EH (cell line): ENCODE measurements at places on chromosomes 3 and 15.

- no peak for DNase-seq
Observed at GRCh38 chr3:105930733-105931132, 61.9 kb upstream of the CBLB start.

- peak; percentile 82 for DNase-seq
Observed at GRCh38 chr3:64344721-64345207, 119.5 kb upstream of the PRICKLE2 start.

DNA sequence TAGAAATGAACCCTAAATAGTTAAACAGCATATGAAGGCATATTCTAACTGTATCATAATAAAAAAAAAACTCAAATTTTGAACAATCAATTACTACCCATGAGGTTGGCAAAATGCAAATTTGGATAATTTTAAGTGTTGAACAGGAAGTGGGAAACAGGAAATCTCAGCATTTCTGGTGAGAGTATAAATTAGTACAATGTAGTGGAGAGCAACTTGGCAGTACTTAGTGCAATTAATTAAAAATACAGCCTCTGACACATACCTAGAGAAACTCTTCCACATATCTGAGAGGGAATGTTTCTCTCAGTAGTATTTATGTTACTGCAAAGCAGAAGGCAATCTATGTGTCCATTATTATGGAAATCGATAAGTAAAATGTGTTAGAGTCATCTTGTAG, 96.8 kb downstream of the TUSC7 start:
- no peak for DNase-seq

DNA sequence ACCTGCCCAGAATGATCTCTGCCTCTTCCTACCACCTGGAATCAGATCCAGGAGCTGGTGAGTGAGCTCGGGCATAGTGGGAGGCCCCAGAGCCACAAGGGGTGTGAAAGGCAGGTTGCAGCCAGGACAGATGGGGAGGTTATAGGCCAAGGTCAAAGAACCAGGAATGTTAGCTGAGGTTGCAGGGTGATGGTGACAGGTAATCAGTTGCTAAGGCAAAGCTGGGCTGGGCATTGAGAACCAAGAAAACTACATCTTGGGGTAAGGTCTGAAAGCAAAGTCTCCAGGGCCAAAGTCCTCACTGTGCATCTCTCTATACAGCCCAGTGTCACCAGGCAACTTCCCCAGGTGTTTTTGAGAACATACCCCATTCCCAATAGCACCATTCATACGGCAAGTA, 38.4 kb upstream of the SLC6A11 start:
- DNase-seq, result no peak

- DNase-seq, result no peak
Observed at GRCh38 chr3:171977860-171978259, 61.5 kb upstream of the FNDC3B start.

DNA sequence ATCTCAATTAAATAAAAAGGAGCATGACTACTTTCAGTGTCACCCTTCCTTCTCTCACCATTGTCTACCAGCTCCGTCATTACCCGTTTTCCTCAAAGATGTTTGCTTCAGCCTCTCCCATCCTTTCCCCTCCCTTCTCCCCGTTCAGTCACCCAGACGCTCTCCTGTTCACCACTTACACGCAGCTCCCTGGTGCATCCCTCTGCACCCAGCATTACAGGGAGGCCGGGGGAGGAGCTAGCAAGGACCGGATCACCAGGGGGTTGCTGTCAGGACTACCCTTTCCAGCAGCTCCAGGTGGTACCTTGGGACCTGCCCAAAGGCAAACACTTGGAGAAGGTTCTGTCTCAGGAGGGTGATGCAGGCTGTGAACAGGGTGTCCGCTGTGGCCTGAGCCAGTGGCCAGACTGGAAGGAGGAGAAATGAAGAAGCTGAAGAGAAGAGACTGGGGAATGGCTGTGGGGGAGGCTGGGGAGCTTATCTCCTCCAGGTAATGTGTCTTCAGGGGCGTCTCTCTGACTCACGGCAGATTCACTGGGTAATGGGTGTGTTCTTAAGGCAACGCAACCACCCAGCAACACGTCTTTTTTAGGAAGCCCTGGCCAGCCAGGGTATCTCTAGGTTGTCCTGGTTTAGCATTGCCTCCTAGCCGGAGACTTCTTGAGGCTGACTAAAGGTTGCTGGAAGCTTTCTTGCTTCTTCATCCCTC, 21.8 kb upstream of the BDH1 start:
- DNase-seq, result no peak

GRCh38 chr3:47152578-47152977, 11.3 kb downstream of the SETD2 start:
- no peak for DNase-seq

GRCh38 chr3:161093895-161094294, 11.3 kb downstream of the B3GALNT1 start:
- DNase-seq, result no peak

- peak; percentile 51 for DNase-seq
Observed at GRCh38 chr3:172449466-172450149, 1.4 kb upstream of the GHSR start.

- DNase-seq, result no peak
Observed at GRCh38 chr3:16286751-16287543, 21.9 kb downstream of the OXNAD1 start.

DNA sequence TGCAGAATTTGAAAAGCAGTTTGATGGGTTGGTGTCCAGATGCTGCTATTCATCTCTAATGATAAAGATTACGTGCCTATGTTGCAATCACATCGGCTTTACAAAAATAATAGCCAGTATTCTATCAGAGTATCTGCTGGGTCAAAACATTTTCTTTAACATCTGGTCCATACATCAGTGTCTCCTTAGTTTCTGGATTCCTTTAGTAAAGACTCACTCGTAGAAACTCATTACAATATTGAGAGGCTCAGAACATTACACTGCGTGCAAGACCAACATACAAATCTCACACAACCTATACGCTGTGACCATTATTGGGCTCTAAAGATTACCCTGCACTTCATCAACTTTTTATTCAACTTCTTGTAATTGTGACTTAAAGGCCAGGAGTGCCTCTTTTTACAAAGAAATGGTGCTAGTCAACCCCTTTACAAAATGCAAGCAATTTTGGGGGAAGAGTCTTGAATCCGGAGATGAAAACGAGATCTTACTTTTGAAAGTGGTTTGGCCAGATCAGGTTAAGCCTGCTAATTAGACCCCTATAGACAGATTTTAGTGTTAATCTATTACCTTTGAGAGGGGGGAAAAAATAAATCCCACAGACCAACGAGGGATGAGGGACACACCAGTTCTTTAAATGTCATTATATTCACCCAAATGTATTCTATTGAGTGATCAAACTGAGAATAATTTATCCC, 2.9 kb downstream of the TRA2B start:
- DNase-seq, result peak; percentile 33

GRCh38 chr3:64432870-64433269, 207.6 kb upstream of the PRICKLE2 start:
- DNase-seq, result no peak

DNA sequence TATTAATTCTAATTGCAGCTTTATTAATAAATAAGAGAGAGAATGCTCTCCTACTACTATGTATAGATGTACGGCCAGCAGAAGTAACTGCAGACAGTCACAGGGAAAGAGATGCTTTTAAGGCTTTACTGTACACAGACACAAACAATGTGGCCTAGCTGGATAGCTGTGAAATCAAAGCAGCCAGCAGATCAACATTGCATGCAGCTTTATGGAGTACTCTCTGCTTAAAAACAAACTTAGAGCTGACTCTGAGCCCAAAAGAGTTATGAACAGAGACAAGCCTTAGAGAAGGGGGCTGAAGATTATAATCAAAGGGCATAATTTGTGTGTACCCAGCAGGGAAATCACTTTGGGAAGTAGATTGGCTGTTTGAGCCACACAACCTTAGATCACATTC, 47.2 kb downstream of the CADM2 start:
- no peak for DNase-seq

DNA sequence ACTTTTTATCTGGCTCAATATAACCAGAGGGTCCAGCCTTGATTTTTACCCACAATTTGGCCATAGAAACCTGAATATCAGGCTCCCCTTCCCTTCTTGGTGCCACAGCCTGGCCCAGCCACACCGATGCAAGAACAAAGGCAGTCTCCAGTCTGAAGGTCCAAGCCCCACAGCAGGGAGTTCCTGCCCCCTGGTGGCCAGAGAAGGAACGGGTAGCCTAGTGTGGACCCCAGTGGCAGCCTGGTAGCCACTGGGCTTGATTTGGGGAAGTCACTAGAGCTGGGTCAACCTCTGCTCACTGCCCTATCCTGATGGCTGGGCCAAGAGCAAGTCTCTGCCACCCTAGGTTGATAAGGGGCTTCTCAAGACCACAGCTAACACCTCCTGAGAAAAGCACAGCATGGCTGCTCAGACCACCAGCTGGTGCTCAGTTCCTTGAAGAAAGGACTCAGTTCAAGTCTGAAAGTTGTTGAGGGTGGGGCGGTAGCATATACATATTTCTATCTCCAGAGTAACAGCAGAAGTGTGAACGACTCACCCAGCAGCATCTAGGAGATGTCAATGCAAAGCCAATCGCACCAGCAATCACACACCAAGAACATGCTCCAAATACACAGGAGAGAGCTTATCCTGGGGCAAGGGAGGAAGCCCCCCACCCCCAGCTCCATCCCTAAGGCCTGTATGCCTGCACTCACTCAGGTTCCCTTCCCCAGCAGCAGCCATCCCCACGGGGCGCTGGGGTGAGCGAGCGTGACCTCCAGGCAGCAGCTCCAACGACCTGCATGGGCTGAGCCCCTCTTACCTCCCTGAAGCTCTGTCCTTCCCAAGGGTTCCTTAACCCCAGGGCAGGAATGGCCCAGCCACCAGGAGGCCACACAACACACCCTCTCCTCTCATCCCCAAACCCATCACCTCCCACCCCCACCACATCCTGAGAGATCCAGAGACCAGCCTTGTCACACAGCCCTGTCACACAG, 7.6 kb downstream of the PFKFB4 start:
- DNase-seq, result peak; percentile 79

DNA sequence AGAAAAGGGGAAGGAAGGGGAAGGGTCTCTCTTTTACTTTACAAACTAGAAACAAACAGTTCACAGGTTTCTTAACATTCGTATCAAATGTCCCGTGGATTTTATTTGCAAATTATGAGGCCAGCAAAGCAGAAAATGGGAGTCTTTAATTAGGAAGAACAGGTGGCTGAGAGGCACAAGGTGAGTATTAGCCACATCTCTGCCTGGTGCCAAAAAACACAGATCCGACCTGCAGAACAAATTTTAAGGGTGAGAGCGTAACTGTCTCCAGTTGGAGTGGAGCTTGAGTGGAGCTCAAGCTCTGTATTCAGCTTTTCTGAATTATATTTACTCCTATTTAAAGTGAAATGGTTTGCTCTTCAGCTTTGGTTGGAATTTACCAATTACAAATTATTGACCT, 1004.9 kb downstream of the FHIT start:
- DNase-seq, result no peak

- no peak for DNase-seq
Observed at GRCh38 chr3:156831006-156831405, 4.9 kb downstream of the LEKR1 start.

GRCh38 chr3:98945101-98945524, 43.6 kb upstream of the DCBLD2 start:
- DNase-seq, result peak; percentile 49

- no peak for DNase-seq
Observed at GRCh38 chr3:142944342-142944741, 19.1 kb downstream of the PAQR9 start.

- no peak for DNase-seq
Observed at GRCh38 chr3:38608961-38609360, 40.5 kb downstream of the SCN5A start.

DNA sequence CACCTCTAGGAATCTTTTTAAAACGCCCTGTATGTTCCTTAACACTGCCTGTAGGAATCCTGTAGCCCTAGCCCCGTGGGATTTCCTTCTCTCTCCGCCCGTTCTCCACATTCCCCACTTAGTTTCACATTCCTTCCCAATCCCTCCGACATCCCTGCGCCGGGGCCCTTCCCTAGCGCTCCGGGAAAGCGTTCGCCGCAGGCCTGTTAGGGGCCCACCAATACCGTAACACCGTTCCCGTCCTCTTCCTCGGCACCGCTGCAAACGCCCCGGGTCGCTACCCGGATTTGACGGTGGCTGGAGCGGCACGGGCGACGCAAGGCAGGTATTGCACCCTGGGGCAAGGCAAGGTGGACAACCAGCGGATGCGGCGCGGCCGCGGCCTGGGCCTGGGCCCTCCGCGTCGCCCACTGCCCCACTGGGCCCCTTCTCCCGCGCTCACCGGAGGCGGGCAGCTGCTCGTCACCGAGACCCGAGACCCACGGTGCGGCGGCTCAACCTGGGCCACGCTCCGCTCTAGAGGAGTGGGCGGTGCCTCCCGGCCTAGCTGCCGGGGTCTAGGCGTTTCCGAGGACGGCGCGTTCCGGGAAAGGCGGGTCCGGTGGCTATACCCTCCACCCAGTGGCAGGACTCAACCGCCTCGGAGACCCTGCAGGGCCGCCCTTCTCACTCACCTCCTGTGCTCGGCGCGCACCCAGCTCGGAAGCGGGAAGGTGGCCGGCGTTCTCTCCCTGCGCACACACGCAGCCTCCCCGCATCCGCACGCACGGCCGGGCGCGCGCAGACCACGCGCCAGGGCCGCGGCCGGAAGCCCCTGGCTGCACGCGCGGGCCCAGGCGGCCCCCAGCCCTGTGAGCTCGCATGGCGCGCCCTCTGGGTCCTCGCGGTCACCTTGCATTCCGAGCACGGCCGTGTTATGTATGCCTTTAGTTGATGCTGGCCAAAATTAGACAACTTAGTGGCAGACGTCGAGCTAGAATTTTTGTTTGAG, at the start of gene B3GALNT1:
B3GALNT1 (minus strand) TSS at position 789 of the 991 bp plus-strand sequence. CDS start 18,595 bp downstream, outside the sequence.
- peak; percentile 73 for DNase-seq

GRCh38 chr15:35777061-35777460, 231.1 kb upstream of the DPH6 start:
- no peak for DNase-seq

GRCh38 chr3:46024131-46024530, 3.2 kb downstream of the XCR1 start:
- no peak for DNase-seq

GRCh38 chr3:109275702-109276293, 40.5 kb downstream of the DPPA2 start:
- DNase-seq, result peak; percentile 24

DNA sequence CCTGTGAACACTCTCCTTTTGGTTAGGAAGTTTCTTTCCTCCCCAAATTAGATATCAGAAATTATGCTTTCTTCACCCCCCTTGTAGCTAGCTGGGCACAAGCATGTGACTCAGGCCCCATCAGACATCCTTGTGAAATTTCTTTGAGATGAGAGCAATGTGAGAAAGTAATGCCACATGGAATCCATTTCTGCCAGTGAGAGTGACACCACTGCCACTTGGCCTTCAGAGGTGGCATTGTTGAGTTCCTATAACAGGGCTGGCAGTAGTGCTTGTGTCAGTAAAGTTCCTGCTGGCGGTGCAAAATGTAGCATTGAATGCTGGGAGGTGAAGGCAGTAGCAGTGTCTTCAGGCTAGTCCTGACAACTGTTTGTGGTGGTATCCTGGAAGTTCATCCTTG, 80.7 kb upstream of the ZNF280D start:
- DNase-seq, result peak; percentile 48

DNA sequence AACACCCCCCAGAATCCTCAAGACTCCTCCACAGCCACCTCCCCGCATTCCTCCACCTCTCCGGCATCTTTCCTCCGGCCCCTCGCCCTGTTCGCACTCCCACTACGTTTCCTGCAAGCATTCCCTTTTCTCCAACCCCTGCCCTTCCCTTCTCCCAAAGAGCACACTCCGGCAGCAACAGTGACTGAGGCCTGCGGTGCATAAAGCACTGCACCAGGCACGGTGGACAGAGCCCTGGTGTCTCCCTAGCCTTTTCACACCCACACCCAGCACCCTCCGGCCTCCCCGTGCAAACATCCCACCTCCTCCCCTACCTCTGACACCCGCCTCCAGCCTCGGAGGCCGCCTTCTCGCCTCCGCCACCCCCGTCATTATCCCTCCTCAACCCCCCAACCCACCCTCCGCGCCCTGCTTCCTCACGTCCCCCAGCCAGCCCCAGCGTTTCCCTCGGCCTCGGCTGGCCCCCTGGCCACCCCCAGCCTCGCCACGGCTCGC, 577 bp downstream of the ZNF148 start:
- peak; percentile 62 for DNase-seq
